ENCODE measurements at places on chromosomes 4 and X.

DNA sequence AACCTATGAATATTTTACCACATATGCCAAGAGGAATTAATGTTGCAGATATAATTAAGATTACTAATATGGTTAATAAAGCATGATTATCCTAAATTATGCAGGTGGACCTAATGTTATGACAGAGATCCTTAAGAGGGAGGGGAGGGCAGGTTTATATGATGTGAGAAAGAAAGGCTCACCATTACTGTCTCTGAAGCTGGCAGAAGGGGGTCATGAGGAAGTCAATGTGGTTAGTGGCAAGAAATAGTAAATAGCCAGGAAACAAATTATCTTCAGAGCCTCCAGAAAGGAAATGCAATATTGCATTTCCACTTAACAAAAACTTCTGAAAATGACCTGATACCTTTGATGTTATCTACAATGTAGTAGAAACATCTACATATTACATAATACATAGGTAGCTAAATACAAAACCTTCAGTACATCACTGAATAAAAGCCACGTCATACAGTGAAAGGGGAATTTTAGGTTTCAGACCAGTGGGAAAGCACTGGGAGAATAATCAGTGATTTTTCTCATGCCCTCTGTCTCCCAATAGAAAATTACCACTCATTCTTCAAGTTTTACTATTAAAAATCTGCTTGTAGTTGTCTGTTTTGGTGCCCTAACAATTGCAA lies 609.2 kb downstream of the SPOCK3 start:
- no peaks in the 10 kb centered on the region for H3K36me3 ChIP-seq
- H3K27ac ChIP-seq, result no peak overlapping the region
- H3K4me1 ChIP-seq, result no peaks in the 10 kb centered on the region
- H3K4me3 ChIP-seq, result no peak overlapping the region
- H3K27me3 ChIP-seq, result no peaks in the 10 kb centered on the region

DNA sequence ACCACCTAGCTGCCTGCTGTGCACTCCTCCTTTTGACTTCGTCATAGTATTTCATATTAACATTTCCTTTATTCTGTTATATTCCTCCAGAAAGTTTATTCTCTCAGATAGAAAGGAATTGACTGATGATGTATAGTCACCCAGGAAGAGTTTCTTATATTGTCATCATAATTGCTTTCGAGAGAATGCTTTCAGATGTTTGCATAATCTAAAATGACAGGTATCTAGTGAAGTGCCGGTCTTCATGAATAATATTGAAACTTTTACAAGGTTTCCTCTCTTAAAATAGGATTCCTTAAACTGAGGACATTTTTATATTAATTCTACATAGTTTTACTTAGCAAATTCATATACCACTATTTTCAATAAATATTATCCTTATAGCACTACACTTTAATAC lies 10.1 kb downstream of the SEC24D start:
- no peak overlapping the region for H3K27ac ChIP-seq
- no peak for DNase-seq
- no peaks in the 10 kb centered on the region for H3K36me3 ChIP-seq
- no peaks in the 10 kb centered on the region for H3K4me1 ChIP-seq

GRCh38 chrX:3548765-3549391 lies 164.6 kb downstream of the PRKX start:
- no peaks in the 10 kb centered on the region for H3K27me3 ChIP-seq
- peak overlapping the region; percentile 20 for H3K27ac ChIP-seq
- H3K4me1 ChIP-seq, result no peaks in the 10 kb centered on the region
- no peaks in the 10 kb centered on the region for H3K36me3 ChIP-seq
- DNase-seq, result peak; percentile 73

- DNase-seq, result no peak
- H3K36me3 ChIP-seq, result no peaks in the 10 kb centered on the region
- H3K4me3 ChIP-seq, result no peak overlapping the region
- peaks cover 7% of the 10 kb centered on the region for H3K4me1 ChIP-seq
- no peak overlapping the region for H3K27ac ChIP-seq
Observed at GRCh38 chrX:30568136-30568535, 9.4 kb downstream of the TASL start.

DNA sequence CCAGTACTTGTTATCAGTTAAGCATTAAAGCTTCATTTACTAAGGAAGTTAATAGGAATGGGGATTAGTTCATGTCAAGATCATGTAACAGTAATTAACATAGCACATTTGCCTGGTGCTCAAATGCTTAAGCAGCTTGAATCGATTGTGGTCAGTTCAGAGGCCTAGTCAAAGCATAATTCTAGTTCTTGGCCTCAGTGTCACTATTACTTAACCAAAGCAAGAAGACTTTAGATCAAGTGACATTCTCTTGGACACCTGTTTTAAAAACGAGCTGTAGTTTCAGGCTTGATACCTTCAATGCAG lies 115.2 kb upstream of the BMPR1B start:
- DNase-seq, result no peak
- H3K27me3 ChIP-seq, result no peaks in the 10 kb centered on the region
- H3K4me3 ChIP-seq, result no peak overlapping the region
- H3K36me3 ChIP-seq, result no peaks in the 10 kb centered on the region

DNA sequence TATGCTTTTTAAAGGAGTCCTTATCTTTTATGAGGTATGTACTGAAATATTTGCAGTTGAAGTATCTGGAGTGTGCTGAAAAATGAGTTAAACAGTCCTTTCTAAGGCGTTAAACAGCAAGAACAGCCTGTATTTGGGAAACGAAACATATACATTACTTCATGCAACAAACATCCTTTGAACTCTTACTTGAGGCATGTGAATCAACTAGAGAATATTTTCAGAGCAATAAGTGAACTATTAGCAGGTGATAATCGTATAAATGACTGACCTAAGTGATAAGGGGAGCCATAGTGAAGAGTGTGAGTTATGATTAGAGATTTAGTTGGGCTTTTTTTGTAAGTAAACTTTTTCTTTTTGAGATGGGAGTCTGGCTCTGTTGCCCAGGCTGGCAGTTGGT lies 45.9 kb upstream of the RHOH start:
- no peaks in the 10 kb centered on the region for H3K36me3 ChIP-seq
- H3K27ac ChIP-seq, result peak overlapping the region; percentile 28
- DNase-seq, result no peak
- H3K4me3 ChIP-seq, result no peak overlapping the region
- no peaks in the 10 kb centered on the region for H3K27me3 ChIP-seq

DNA sequence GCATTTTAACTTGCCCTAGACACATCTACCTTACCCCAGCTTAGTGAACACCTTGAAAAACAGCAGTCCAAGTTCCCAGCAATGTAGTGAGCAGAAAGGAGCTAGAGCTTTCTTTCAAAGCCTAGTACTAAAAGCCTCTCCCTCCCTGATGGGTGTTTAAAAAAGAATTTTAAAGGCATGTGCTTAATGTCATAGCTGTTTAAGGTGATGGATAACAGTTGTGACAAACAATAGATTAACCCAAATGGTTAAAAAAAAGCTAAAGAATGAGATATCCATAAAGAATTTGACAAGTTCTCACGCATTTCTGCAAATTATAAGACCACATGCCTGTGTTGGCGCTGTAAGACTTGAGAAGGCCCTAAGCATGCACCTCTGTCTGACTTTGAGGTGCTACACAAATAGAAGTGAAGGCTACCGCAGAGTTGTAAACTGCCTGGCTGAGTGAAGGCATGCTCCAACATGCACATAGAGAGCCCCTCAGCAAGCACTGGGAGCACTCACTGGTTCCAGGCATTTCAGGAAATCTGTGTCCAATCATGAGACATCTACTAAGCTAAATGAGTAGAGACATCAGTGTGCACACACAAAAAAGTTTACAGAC lies 94.0 kb downstream of the PHF8 start:
- H3K36me3 ChIP-seq, result no peaks in the 10 kb centered on the region
- no peak overlapping the region for H3K4me3 ChIP-seq
- no peak for DNase-seq
- no peaks in the 10 kb centered on the region for H3K4me1 ChIP-seq
- no peak overlapping the region for H3K27ac ChIP-seq

DNA sequence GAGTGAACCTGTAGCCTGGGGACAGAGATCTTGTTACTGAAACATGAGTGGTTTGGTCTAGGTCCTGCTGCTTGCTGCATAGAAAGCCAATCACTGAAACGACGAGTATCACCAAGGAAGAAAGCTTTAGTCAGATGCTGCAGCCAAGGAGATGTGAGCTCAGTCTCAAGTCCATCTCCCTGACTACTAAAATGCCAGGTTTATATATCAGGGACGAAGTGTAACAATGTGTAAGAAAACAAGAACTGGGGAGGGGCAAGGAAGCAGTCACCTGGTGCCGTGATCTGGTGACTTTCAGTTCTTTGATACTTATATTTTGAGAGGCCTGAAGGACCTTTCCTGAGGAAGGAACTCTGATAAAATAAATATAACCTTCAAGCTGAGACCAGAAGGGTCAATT lies 19.6 kb upstream of the ABRAXAS1 start:
- H3K27ac ChIP-seq, result no peak overlapping the region
- no peaks in the 10 kb centered on the region for H3K36me3 ChIP-seq
- no peaks in the 10 kb centered on the region for H3K4me1 ChIP-seq
- H3K27me3 ChIP-seq, result no peaks in the 10 kb centered on the region
- DNase-seq, result peak; percentile 9
- H3K4me3 ChIP-seq, result no peak overlapping the region

DNA sequence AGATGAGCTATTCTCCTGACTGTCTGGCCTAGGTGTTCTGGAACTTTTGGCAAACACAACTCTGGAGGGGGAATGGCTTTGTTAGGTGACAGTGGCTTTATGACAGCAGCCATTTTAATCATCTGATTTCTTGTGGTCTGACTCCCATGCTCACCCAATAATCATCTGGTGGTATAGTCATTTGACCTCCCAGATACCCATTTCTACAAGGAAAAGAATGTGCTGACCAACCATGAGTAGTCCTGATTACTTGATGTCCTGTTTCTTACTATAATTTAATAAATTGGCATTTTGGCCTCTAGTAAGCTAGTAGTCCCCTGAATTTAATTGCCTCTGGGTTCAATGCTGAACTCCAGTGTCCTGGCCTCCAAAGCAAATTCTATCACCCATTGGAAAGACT lies 109.9 kb upstream of the DUSP21 start:
- no peaks in the 10 kb centered on the region for H3K36me3 ChIP-seq
- H3K27ac ChIP-seq, result no peak overlapping the region
- no peak for DNase-seq
- H3K27me3 ChIP-seq, result no peaks in the 10 kb centered on the region
- no peaks in the 10 kb centered on the region for H3K4me1 ChIP-seq

- H3K27ac ChIP-seq, result no peak overlapping the region
- H3K4me3 ChIP-seq, result no peak overlapping the region
- no peaks in the 10 kb centered on the region for H3K27me3 ChIP-seq
- no peak for DNase-seq
- H3K4me1 ChIP-seq, result no peaks in the 10 kb centered on the region
Observed at GRCh38 chr4:67765401-67765800, 11.2 kb upstream of the GNRHR start.

DNA sequence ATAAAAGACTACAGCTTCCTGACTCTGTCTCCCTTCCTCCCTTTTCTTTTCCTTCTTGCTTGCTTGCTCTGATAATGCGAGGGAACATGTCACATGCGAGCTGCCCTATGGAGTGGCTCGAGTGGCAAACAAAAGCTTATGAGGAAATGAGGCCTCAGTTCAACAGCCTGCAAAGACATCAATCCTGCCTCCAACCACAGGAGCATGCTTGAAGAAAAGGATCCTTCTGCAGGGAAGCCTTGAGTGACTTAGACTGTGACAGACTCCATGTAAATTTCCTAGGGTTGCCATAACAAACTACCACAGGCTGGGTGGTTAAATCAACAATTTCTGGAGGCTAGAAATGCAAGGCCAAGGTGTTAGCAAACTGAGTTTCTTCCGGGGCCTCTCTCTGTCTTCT lies 152.5 kb downstream of the NR3C2 start:
- H3K27me3 ChIP-seq, result no peaks in the 10 kb centered on the region
- no peak overlapping the region for H3K4me3 ChIP-seq
- H3K4me1 ChIP-seq, result peaks cover 6% of the 10 kb centered on the region
- DNase-seq, result no peak

DNA sequence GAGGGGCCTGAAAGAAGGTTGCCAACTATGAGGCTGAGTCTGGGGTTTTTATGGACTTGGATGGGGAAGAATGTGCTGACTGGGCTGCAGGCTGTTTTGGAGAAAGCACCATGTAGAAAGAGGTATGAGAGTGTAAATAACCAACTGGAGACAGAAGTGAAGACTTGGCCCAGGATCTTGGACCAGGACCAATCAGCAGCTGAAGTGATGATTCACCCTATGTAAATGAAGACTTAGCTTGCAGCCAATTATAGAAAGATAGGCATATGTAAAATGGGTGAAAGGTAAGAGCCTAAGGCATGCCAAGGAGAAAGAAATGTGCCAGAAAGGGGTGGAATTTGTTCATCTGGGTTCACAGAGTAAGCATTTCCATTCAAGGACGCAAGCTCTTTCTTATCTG lies 856.7 kb upstream of the PRKX start:
- peak overlapping the region; percentile 44 for H3K27ac ChIP-seq
- DNase-seq, result peak; percentile 54
- no peaks in the 10 kb centered on the region for H3K27me3 ChIP-seq
- no peaks in the 10 kb centered on the region for H3K4me1 ChIP-seq

- H3K27me3 ChIP-seq, result no peaks in the 10 kb centered on the region
- no peak overlapping the region for H3K27ac ChIP-seq
- H3K36me3 ChIP-seq, result no peaks in the 10 kb centered on the region
- DNase-seq, result no peak
- no peaks in the 10 kb centered on the region for H3K4me1 ChIP-seq
- no peak overlapping the region for H3K4me3 ChIP-seq
Observed at GRCh38 chrX:21821875-21822274, 17.5 kb upstream of the MBTPS2 start.

- peak within 1 kb of the TSS; percentile 94 for H3K27ac ChIP-seq
- no peaks in the 10 kb centered on the region for H3K27me3 ChIP-seq
- peak; percentile 92 for DNase-seq
- H3K36me3 ChIP-seq, result no peaks in the 10 kb centered on the region
- peak within 1 kb of the TSS; percentile 95 for H3K4me3 ChIP-seq
Observed at GRCh38 chr4:143336781-143337599, at the start of gene GAB1. TSS of gene GAB1 (plus strand) at chr4:143336876. CDS start at chr4:143337189, 313 bp downstream.

GRCh38 chr4:64582492-64582891 lies 173.2 kb upstream of the TECRL start:
- H3K4me1 ChIP-seq, result no peaks in the 10 kb centered on the region
- DNase-seq, result peak; percentile 5
- H3K27ac ChIP-seq, result no peak overlapping the region
- H3K27me3 ChIP-seq, result no peaks in the 10 kb centered on the region
- no peaks in the 10 kb centered on the region for H3K36me3 ChIP-seq

DNA sequence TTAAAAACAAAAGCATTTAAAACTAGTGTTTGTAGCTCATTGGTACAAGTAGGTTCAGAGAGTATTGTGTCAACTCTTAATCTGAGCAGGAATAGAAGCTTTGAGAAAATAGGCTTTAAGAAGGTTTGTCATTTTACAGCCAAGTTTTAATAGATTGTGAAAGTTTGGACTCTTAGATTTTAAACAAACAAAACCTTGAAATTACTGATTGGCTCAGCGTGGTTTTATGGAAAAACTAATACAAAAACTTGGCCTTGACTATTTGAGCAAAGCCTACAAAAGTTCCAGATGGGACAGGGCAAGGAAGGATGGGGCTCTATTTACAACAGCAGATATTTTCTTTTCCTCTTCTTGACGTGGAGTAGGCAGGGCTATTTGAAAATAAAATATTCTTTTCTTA lies 16.5 kb downstream of the ZFX start:
- DNase-seq, result no peak
- H3K27ac ChIP-seq, result no peak overlapping the region
- H3K4me3 ChIP-seq, result no peak overlapping the region
- peaks cover 40% of the 10 kb centered on the region for H3K4me1 ChIP-seq

All from hepatocyte (in vitro differentiated cells).